ENCODE measurements at places on chromosomes 3 and 15.

DNA sequence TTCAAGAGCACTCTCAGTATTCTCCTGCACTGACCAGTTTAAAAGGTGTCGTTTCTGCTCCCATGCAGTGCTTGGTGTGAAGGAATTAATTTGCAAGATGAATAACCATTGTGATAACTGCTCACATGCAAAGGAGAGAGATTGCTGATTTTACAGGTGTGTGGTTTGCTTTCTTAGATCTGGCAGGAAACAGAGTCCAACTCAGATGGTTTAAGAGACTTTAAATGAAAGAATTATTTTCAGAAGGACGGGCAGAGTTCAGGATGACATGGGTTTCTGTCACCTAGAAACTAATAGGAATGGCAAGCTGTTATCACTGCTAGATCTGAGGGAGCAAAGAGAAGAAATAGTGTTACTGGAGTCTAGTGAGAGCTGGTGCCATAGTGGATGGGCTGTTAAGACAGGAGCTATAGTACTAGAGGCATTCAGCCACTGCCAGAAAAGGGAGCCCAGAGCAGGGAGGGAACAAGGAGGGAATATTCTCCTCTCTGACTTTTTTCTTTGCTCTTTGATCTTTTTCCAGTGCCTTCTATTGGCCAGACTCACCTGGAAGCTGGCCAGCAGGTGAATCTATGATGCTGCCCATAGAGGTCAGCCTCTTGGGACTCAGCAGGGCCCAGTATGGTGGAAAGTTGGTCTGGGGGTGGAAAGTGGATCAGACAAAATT, 14.9 kb downstream of the ATXN7 start:
- DNase-seq = no peak

DNA sequence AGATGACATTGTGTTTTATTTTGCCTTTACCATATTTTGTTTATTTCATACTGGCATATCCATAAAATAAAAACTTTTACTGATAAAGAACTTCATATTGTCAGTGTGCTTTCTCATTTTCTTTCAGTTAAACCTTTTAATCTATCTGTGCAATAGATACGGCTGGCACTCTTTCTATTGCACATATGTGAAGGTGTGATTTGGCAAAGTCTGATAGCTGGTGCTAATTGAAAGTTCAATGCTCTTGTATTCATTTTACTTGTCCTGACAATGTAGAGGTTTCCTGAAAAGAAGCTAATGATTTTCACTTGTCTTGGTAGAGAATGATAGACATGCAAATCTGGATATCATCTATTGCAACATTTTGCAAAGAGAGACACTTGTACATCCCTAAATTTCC, 467.0 kb downstream of the NSUN3 start:
- no peak for DNase-seq

DNA sequence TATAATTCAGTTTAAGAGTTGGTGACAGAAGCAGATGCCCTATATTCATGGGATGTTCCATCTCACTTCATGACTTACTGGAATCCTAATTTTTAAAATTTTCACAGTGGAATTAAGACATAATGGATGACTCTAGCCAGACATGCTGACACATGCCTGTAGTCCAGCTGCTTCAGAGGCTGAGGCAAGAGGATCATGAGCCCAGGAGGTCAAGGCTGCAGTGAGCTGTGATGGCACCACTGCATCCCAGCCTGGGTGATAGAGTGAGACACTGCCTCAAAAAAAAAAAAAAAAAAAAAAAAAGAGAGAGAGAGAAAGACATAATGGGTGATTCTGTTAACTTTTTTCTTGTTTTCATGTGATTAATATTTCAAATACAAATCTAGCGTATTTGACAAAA, 123.6 kb downstream of the KLHL25 start:
- no peak for DNase-seq

DNA sequence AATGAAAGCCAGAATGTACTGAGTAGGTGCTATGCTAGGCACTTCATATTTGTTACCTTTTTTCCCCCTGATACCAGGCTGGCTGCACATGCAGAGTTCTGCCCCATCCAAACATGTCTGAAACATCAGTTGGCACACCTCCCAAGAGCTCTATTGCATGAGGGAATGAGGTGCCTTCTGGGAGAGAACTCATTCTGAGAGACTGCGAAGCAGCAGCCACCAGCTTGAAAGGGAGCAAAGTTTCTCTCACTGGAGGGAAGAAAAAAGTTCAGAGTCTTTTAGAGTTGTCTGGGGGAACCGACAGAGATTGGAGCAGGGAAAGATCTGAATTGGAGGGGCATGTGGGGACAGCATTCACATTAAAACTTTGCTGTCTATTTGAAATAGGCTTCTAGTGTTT, 84.1 kb downstream of the AGBL1 start:
- no peak for DNase-seq

DNA sequence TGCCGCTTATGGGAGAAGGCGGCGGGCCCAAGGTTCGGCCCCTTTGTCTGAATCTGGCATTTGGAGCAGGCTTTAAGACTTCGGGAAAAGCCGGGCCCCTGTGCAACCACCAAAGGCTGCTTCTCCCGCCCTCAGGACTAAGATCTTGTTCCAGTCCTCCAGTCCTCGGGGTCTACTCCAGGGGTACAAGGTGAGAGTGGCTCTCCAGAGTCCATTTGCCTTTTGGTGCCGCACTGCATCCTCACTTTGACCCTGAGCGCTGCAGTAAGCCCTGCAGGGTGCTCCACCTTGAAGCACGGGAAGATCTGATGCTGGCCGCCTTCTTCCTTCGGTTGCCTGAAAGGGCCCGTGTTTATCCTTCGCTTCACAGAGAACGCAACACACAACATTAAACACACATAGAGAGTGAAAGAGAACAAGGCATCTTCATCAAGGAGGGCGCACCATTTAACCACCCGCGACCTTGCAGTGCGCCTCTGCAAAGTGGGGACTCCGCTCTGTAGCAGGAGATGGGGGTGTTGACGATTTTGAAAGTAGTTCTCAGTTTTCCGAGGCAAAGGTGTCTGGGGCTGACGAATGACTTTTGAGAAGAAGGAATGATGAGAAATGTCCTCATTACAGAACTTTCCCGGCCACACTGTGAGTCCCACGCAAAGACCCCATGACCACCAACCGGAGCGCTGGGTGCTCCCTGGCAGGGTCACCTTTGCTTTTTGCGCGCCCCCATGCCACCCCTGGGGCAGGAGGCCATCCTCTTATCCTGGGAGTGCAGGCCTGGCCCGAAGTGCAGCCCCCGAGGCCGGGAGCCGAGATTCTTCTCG, 1.0 kb downstream of the PIGZ start:
- no peak for DNase-seq

GRCh38 chr3:108525256-108525655, 14.9 kb upstream of the MYH15 start:
- no peak for DNase-seq

DNA sequence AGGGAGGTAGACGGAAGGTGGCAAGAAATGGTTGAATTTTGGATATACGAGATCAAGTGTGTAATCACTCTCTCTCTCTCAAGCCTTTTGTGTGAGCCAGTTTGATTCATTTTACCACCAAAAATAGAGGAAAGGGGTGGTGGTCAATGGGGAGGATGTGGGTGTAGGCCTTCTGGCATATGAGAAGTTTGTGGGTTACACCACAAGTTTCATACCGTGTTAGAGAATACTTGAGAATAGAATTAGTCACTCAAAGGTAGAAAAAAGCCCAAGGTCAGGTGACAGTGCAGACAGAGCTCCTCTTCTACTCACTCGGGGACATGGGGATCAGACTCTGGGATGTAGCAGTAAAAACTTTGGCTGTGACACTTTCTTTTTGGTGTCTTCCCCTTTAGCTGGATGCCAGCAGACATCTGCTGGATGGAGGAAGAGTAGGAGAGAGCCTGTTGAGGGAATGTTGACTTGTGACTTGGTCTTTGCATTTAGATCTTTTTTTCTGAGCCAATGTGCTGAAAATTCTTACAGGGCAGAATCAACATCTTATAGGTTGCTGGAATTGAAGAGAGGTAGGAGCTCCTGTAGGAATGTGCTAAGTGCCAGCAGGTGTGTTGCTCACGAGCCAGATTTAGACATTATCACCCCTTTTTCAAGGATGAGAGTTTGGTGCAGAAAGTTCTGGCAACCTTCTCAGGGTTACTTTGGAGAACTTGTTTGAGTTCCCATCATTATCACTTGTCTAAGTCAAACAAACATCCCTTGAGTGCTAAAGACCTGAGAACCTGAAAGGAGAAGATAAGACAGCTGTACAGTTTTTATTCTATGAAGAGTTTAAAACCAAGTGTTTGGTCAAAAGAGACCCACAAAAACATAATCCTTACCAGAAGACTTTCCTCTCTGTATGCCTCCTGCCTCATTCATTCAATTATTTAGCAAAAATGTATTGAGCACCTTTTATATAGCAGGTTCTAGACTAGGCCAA, 43.9 kb upstream of the RYK start:
- DNase-seq = no peak

- DNase-seq = no peak
Observed at GRCh38 chr3:11556851-11557644, 86.7 kb downstream of the VGLL4 start.

- no peak for DNase-seq
Observed at GRCh38 chr3:116247605-116248004, 197.7 kb downstream of the LSAMP start.

DNA sequence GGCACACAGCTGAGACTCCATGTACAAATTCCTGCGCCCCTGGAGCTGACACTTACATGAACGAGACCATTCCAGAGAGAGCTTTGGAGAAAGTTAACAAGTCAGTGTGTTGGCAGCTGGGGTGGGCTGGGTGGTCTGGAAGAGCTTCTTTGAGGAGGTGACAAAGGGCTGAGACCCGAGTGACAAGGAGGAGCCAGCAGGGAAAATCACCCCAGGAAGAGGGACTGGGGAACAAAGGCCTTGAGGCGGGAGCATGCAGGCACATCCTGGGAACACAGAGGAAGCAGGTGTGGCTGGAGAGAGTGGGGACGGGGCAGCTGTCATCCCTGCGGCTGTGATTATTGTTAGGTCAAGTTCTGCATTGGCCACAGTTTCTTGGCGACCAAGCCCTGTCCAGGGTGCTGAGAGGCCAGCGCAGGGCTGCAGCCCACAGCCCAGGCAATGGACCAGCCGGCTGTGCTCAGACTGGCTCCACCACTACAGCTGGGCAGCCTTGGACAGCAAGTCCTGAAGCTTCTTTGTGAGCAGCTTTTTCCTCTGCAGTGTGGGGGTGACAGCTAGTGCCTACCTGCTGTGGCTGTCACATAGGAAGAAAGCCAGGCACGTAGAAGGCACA, 34.2 kb upstream of the PRR23E start:
- peak; percentile 47 for DNase-seq

Measured in NCI-H748 treated with DMSO at 0.1 percent for 48 hours (cell line).